ENCODE measurements at places on chromosomes 12 and 14. TPM values are rescaled to one million over a fixed set of nuclear protein-coding genes. Genes with fewer than 3 reads are reported as not detected.

GRCh38 chr14:77055981-77056380 is 27.5 kb upstream of the IRF2BPL start:
- H3K36me3 ChIP-seq: no peaks in the 10 kb centered on the region
- H3K27me3 ChIP-seq: no peaks in the 10 kb centered on the region
- DNase-seq: no peak
- no peaks in the 10 kb centered on the region for H3K4me1 ChIP-seq

DNA sequence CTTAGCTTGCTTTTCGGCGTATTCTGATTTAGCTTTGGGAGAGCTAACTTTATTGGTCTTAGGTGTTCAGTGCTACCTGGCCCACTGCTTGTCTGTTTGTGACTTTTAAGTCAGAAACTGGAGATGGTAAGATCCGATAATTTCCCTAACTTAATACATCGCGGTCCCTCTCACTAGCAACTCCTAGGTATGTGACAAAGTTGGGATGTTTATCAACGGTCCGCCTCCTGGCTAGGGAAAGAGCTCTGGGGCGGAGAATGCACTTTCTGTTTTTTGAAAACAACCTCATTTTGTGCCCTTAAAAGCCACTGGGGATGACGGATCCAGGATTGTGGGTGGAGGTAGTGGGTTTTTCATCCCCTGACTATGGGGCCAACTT is 1.2 kb downstream of the CDKN1B start:
- peak overlapping the region; percentile 94 for H3K4me3 ChIP-seq
- H3K4me1 ChIP-seq: peaks cover 7% of the 10 kb centered on the region
- H3K27ac ChIP-seq: no peak overlapping the region

DNA sequence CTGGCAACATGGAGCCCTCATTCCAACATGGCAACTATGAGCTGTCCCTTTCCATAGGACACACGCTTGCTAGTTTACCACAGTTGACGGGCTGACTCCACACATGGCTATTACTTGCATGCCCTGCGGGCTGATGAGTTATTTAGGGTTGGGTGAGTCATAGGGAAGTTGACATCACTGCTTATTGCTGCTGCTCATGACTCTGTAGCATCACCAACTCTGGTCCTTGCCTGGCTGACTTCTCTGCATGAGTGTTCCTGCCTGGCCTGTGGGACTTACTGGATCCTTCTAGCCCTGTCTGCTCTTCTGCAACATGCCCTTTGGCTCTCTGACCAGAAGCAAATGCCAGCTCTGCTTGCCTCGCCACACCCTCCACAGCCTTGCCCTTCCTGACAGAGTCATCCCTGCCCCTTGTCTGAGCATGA is 199.5 kb downstream of the ANO6 start:
- no peak overlapping the region for H3K4me3 ChIP-seq
- DNase-seq: no peak
- no peaks in the 10 kb centered on the region for H3K27me3 ChIP-seq
- peaks cover 10% of the 10 kb centered on the region for H3K36me3 ChIP-seq
- H3K4me1 ChIP-seq: no peaks in the 10 kb centered on the region
- H3K27ac ChIP-seq: no peak overlapping the region

GRCh38 chr14:56206596-56206995 is 88.4 kb downstream of the PELI2 start:
- H3K4me1 ChIP-seq: no peaks in the 10 kb centered on the region
- H3K4me3 ChIP-seq: no peak overlapping the region
- H3K36me3 ChIP-seq: no peaks in the 10 kb centered on the region
- H3K27ac ChIP-seq: no peak overlapping the region
- no peaks in the 10 kb centered on the region for H3K27me3 ChIP-seq

GRCh38 chr14:70597731-70598130 is 2.7 kb downstream of the MED6 start:
- H3K4me1 ChIP-seq: no peaks in the 10 kb centered on the region
- no peak overlapping the region for H3K4me3 ChIP-seq
- peaks cover 32% of the 10 kb centered on the region for H3K36me3 ChIP-seq

- no peaks in the 10 kb centered on the region for H3K27me3 ChIP-seq
- DNase-seq: no peak
- H3K4me1 ChIP-seq: peaks cover 2% of the 10 kb centered on the region
- no peaks in the 10 kb centered on the region for H3K36me3 ChIP-seq
- H3K4me3 ChIP-seq: no peak overlapping the region
These were observed 54.2 kb upstream of the GZMB start for GRCh38 chr14:24688030-24688658.

DNA sequence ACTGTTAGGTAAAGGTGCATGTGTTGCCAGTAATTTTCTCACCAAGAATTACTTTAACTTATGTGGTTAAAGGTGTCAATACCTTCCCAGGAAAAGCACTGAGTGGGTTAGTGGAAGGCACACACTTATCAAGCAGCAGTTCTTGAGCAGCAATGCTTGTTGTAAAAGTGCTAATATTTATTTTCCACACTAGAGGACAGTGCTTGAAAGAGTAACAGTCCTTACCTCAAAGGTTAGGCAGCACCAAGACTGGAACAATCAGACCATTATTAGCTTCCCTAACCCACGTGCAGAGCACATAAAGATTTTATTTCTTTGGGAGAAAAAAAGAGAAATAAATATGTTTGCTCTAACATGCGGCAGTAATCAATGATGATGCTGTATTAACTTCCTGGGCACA is 48.8 kb upstream of the KRR1 start:
- H3K4me1 ChIP-seq: no peaks in the 10 kb centered on the region
- H3K36me3 ChIP-seq: peaks cover 10% of the 10 kb centered on the region
- no peak overlapping the region for H3K27ac ChIP-seq
- H3K27me3 ChIP-seq: no peaks in the 10 kb centered on the region
- H3K4me3 ChIP-seq: no peak overlapping the region
- DNase-seq: no peak

DNA sequence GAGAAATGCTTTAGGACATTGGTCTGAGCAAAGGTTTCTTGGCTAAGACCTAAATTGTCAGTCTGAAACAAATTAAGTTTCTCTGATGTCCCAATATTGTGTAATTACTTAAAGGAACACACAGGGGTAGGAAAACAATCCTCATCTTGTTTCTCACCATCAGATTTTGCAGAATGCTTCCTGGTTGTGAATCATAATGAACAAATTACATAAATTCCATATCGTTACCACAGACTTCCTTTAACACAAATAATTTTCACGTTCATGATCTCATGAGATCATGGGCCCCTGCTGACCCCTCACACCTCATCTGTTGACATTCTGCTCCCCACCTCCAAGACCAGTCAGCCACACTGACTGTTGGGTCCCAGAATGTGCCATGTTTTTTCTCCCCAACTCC is 194.1 kb downstream of the MON2 start:
- H3K27me3 ChIP-seq: no peaks in the 10 kb centered on the region
- peak overlapping the region; percentile 7 for H3K27ac ChIP-seq
- peaks cover 10% of the 10 kb centered on the region for H3K36me3 ChIP-seq
- no peak for DNase-seq
- H3K4me1 ChIP-seq: peaks cover 24% of the 10 kb centered on the region

GRCh38 chr12:111505601-111506036 is 93.5 kb downstream of the ATXN2 start:
- peaks cover 28% of the 10 kb centered on the region for H3K36me3 ChIP-seq
- no peaks in the 10 kb centered on the region for H3K27me3 ChIP-seq
- no peaks in the 10 kb centered on the region for H3K4me1 ChIP-seq
- H3K4me3 ChIP-seq: no peak overlapping the region
- DNase-seq: no peak

DNA sequence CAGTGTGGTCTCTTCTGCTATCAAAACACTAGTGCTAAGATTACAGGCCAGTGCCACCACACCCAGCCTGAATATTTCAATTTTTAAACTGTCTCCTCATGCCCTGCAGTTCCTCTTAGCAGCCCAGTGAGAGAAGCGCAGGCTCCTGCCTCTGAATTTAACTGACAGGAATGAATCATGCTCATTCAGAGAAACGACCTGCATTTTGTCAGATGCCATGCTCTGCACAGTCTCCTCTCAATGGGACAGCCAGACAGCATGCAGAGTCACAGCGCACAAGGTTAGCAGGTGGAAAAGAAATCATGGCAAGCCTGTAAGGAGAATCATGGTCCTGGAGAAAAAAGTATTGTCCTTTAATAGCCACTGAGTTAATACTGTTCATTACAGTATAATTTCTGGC is 691.0 kb upstream of the SEL1L start:
- H3K4me3 ChIP-seq: no peak overlapping the region
- H3K36me3 ChIP-seq: no peaks in the 10 kb centered on the region
- no peaks in the 10 kb centered on the region for H3K4me1 ChIP-seq
- H3K27ac ChIP-seq: no peak overlapping the region
- DNase-seq: no peak

DNA sequence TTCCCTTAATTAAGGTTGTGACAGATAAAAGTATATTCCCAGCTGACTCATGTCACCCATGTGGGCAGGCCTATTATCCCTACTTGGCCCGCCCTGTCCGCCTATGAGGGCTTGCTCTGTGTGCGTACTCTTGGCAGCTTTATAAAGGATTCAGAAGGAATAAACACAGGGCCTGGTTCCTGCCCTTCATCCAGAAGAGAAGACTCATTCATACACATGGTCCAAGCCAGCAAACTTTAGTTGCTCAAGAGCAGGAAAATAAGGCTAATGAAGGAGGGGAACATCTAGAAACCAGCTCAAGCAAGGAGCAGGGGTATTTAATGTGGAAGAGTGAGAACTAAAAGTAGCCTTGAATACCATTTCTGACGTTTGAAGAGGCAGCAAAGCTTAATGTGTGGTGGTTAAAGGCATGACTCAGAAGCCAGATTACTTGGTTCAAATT is 141.9 kb downstream of the CRADD start:
- H3K27me3 ChIP-seq: 0 out of 2 replicates have a peak, but pooled peaks cover 4% of the 10 kb centered on the region
- no peak for DNase-seq
- H3K36me3 ChIP-seq: no peaks in the 10 kb centered on the region

GRCh38 chr14:89933002-89933401 is 21.5 kb downstream of the EFCAB11 start:
- H3K4me1 ChIP-seq: no peaks in the 10 kb centered on the region
- no peak overlapping the region for H3K27ac ChIP-seq
- no peak for DNase-seq
- H3K36me3 ChIP-seq: 0 out of 2 replicates have a peak, but pooled peaks cover 3% of the 10 kb centered on the region
- no peaks in the 10 kb centered on the region for H3K27me3 ChIP-seq

DNA sequence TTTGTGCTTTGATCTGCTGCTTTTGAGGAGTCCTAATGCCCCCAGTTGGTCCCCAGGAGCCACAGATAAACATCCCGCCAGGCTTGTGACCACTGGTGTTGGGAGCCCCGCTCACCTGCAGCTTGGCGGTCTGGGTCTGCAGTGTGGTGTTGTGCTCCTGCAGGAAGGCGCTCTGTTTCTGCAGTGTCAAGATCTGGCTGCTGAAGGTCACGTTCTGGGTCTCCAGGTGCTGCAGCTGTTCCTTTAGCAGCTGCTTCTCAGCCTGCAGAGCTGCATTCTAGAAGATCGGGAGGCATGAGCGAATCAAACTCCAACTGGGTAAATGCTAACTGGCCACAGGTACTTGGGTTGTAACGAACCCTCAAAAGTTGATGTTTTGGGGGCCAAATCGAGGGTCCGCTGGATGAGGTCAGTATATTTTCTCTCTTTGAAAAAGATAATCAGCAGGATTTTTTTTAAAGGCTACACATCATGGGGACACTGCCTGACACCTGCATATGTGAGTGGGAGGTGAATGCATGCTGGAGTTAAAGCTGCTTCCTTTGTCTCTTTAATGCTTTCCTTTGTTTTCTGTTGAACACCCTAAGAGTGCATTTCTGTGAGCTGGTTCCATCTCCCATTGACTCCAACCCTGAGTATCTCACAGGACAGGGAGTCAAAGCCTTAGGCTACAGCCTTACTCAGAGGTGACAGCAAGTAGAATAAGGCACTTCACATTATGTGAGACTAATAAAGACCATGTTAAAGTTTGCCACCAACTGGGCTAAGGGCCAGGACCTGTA is 61.3 kb upstream of the GPR68 start:
- peak overlapping the region; percentile 4 for H3K27ac ChIP-seq
- peak overlapping the region; percentile 45 for H3K4me3 ChIP-seq
- peaks cover 64% of the 10 kb centered on the region for H3K36me3 ChIP-seq
- H3K4me1 ChIP-seq: peaks cover 12% of the 10 kb centered on the region
- no peaks in the 10 kb centered on the region for H3K27me3 ChIP-seq
- peak; percentile 71 for DNase-seq

DNA sequence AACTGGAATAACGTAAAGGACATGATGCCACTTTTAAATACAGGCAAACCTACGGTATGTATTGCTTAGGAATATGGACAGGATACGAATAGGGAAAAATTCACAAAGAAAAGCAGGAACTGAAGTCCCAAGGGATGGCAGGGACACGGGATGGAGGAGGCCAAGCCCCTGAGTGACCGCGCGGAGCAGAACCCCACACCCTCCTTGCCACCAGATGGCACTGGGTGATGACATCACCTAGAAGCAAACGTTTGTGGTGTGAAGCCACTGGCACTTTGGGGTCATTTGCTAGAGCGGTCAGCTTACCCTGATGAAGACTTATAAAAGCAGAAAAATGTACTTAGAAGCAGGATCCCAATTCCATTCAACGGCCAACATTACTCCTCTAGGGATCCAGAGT is 9.4 kb downstream of the DHX37 start:
- no peak overlapping the region for H3K4me3 ChIP-seq
- H3K27ac ChIP-seq: no peak overlapping the region
- H3K27me3 ChIP-seq: no peaks in the 10 kb centered on the region
- no peaks in the 10 kb centered on the region for H3K4me1 ChIP-seq

DNA sequence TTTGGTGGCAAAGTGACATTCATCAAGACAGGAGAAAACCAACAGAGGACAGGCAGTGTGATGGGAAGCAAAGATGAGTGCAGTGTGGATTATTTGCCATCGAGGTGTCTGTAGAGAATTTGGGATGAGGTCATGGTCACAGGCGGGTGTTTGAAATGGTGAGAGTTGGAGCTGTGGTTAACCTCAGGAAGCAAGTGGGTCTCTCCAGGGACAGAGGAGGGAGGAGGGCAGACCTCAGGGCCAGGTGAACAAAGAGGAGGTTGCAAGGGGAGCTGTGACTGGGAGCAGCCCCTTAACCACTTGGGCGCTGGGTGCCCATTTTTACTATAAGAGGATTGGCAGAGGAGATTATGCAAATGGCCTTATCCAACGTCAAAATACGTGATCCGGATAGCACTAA is 7.0 kb downstream of the FZD10 start:
- H3K4me3 ChIP-seq: no peak overlapping the region
- no peak for DNase-seq
- no peaks in the 10 kb centered on the region for H3K4me1 ChIP-seq
- peaks cover 58% of the 10 kb centered on the region for H3K27me3 ChIP-seq
- H3K36me3 ChIP-seq: no peaks in the 10 kb centered on the region
- H3K27ac ChIP-seq: no peak overlapping the region

DNA sequence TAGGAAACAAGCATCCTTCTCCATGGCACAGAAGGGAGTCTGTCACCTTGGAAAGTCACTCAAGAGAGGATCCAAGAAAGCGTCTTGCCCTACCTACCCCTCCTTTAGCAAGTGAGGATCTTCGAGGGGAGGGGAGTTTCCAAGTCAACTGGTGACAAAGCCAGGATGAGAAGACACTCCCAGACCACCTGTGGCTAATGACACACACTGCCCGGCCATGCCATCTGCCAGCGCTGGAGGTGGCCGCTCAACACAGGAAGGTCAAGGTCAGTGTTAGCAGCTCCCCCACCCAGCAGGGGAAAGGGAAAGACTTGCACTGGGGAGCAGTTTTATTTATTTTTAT is 41.3 kb downstream of the ELK3 start:
- H3K36me3 ChIP-seq: no peaks in the 10 kb centered on the region
- H3K27me3 ChIP-seq: no peaks in the 10 kb centered on the region
- DNase-seq: no peak
- H3K27ac ChIP-seq: no peak overlapping the region

ITGB7 gene
- 0.26 TPM for total RNA-seq

USP44 gene
- 185 TPM for total RNA-seq

KLC1 gene
- total RNA-seq: 135 TPM

KRT3 gene
- total RNA-seq: not detected

MLEC gene
- 181 TPM for total RNA-seq

CHGA gene
- 7.8 TPM for total RNA-seq
